ENCODE measurements at places on chromosomes 1 and 21.

DNA sequence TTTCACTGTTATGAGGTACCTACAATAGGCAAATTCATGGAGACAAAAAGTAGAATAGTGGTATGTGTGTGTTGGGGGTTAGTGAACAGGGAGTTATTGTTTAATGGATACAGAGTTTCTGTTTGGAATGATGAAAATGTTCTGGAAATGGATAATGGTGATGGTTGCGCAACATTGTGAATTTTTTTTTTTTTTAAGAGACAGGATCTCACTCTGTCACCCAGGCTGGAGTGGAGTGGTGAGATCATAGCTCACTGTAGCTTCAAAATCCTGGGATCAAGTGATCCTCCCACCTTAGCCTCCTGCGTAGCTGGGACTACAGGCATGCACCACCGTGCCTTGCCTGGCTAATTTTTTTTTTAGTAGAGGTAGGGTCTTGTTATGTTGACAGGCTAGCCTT is 34.5 kb upstream of the TRABD2B start:
- DNase-seq, result no peak

- no peak for DNase-seq
These were observed 212.1 kb downstream of the PBX1 start for GRCh38 chr1:164771041-164771618.

DNA sequence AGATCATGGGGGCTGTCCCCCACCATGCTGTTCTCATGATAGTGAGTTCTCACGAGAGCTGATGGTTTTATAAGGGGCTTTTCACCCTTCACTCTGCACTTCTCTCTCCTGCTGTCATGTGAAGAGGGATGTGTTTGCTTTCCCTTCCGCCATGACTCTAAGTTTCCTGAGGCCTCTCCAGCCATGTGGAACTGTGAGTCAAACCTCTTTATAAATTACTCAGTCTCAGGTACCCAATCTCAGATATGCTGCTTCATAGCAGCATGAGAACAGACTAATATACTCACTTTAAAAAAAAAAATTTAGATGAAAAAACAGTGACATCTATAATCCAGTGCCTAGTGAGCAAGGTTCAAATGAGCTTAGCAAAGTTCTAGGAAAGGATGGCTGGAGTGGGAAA is 135.1 kb upstream of the RAB4A start:
- DNase-seq, result no peak

- DNase-seq, result no peak
These were observed 497.4 kb downstream of the DPYD start for GRCh38 chr1:97423403-97423802.

DNA sequence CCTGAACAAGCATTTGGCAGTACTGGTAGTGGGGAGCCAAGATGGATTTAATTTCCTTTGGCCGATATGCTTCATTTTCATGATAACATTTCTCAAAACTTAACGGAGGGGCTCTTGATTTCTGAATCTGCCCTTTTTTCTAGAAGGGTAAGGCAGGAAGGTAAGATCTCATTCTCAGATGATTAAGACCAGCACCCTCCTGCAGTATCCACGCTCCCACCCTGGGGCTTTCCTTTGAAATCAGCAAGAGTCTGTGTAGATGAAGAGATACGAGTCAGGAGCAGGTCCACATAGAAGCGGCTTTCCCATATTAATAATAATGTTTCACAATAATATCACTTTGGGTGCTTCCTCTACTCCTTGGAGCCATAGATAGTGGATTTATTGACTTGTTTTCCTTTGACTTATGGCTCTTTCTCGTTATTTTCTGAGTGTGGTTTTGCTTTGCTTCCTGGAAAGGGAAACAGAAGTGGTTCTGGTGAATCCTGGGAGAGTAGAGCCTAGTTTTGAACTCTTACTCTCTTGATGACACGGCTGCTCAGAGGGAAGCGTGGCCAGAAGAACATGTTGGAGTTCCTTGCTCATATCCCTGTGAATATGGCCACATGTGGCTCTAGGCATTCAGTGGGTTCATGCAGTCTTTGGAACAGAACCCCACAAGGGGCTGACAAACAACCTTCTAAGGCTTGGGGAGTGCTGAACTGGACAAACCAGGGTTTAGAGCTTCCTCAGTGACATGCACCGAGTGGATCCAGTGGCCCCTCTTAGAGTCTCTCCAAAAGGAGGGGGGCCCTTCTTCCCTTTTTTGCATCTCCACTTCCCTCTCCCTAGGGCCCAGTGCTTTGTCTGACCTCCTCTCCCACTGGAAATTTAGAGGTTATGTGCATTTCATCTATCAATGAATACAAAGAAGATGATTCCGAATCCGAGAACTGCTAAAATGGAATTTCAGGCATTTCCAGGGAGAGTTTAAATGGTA is 195.7 kb downstream of the DYRK1A start:
- no peak for DNase-seq

All from stimulated activated CD8-positive, alpha-beta memory T cell treated with anti-CD3 and anti-CD28 coated beads, Interleukin-4, amount 100 ng/mL, for 1 hour (primary cell).